NCI-H226 (cell line): ENCODE measurements at places on chromosomes 2 and 18.

DNA sequence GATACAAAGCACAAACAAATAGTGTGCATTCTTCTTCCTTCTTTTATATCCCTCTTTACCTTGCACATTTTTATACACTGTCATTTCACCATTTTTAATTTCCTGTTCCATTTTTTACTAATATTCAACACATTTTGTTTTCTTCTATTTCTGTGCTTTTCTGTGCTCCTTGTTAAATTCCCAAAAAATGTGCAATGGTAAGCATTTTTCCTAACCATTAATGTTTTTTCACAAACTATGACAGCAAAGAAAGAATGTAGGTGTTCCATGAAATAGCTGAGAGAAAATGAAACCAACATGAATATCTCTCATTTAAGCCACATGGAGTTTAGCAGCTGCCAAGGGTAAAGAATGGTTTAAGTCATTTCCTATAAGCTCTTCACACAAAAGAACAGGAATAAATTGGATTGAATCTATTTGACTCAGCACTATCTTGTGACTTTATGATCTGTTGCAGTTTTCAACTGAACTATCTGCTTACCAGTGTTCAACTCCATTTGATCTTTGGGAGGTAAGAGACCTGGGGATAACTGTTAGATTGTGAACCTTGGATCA lies 145.7 kb upstream of the CDH19 start:
- no peak for DNase-seq

DNA sequence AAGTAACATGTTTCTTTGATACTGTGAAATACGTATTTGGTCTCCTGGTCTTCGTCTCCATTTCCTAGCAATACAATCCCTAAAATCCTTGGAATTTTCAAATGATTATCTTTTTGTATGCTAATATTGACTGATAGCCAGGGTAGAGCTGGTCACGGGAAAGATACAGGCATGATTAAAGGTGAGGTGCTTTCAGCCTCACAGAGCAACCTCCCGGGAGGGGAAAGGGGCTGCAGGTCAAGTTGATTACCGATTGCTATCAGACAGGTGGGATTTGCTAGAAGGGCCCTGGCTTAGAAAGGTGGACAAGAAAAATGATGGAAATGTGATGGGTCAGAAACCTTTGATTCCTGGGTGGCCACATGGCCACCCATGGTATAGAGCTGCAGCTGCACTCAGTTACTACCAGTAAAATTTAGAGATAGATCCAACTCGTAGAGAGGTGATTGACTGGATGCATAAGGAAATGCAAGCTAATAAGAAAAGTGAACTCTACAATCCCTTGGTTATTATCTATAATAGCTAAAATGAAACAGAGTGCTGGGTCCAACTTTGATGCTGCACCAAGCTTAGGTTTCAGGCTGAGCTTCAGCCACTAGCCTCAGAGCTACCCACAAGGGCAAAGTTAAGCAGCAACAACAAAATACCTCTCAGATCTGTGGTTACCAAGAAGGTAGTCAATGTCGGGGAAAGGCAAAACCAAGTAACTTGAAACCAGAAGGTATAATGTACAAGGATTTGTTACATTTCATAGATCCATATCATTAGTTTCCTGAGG lies 15.3 kb downstream of the YPEL5 start:
- DNase-seq = no peak

GRCh38 chr18:60668583-60668982 lies 296.0 kb upstream of the MC4R start:
- no peak for DNase-seq

DNA sequence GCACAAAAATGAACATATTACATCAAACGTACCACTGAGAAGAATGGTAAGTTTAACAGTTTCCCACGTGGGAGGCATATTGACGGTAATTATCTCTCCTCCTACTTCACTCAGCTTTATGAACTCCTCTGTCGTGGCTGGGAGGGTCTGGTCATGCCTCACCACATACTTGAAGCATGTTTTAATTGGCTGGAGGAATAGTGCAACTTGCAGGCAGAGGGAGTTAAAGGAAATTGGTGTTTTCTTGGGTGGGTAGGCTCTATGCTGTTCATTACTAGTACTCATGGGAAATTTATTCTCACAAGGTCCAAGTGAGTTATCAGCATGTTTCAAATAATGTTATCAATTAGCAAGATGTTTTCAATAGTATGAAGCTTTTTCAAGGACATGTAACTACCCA lies 767.0 kb downstream of the PLCL1 start:
- DNase-seq = no peak

GRCh38 chr2:219120082-219120481 lies 40.5 kb downstream of the NHEJ1 start:
- DNase-seq = no peak

DNA sequence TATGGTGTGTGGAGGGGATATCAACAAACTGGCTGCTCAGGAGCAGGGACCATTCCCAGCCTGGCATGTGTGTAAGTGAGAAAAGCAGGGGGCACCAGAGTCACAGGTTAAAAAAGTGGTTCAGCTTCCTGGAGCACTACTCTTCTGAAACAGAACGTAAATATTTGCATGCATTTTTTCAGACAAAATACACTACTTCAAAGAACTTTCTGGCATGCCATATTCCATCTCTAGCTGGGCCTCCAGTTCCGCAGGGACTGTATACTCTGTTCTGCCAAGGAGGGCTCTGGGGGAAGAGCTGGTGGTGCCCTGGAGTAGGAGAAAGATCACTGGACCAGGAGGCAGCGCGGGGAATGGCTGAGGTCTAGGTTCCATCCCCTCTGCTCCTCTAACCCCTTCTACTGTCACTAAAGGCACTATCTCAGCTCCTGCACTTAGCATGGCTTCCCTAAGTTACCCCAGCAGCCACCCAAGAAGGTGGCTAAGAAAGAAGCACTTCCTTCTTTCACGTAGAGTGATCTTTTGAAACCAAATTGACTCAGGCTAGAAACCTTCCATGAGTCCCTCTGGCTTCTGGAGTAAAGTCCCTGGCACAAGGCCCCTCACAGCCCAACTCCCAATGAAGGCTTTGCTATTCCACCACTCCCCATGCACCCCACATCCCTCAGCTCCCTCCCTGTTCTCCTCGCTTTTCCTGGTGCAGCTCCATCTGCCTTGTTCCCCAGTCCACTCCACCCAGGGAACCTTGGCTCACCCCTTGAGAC lies 57.6 kb upstream of the CABLES1 start:
- no peak for DNase-seq

GRCh38 chr2:85428343-85428881 lies 9.9 kb downstream of the SH2D6 start:
- no peak for DNase-seq

DNA sequence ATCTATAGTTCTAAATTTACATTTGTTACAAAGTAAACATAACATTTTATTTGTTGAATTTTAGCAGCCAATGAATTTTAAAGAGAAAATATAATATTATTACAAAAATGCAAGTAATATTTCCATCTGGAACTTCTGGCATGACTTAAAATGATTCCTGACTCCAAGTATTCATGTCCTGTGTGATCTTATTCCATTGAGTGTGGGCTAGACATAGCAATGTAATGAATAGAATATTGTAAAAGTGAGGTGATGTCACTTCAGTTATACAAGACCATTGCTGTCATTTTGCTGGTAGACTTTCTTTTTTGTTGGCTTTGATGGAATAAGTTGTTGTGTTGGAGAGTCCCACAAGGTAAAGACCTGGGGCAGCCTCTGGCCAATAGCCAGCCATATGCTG lies 912.2 kb upstream of the PIK3C3 start:
- DNase-seq = no peak

- no peak for DNase-seq
Measured at GRCh38 chr2:21633911-21634310, 510.1 kb downstream of the TDRD15 start.

DNA sequence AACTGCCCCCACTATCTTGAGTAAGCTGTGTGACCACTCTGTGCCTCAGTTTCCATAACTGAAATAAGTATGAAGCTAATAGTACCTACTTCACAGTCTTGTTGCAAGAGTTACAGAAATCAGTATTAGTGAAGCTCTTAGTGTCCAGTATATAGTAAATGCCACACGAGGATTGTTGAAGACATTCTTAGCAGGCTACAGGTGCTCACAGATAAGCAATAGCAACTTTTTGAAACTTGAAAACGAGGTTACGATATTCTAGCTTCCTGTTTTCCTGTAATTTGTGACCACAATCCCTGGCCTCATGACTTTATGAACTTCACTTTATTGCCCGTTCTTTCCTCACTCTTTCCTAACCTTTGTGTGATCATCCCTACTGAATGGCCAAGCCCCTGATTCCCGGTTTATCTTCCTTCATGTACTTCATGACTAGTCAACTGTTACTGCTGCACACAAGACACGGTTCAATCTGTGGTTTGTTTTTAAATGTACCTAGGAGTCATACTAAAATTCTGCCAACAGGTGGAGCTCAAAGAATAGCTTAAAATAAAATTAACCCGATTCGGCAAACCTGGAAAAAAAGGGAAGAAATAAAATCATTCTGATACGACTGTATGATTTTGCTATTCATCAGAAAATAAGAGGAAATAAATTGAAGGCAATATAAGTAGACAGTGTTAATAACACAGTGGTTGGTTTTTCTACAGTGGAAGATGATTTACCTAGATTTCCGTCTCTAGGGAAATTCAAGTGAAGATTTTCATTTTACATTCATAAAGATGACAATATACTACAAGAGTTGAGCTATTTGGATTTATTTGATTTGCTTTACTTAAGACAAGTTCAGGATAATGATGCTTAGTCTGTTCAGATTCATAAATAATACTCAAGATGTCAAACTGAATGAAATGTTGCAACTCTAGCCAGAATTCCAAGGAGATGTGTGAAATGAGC lies 38.1 kb upstream of the STAT1 start:
- peak; percentile 20 for DNase-seq

DNA sequence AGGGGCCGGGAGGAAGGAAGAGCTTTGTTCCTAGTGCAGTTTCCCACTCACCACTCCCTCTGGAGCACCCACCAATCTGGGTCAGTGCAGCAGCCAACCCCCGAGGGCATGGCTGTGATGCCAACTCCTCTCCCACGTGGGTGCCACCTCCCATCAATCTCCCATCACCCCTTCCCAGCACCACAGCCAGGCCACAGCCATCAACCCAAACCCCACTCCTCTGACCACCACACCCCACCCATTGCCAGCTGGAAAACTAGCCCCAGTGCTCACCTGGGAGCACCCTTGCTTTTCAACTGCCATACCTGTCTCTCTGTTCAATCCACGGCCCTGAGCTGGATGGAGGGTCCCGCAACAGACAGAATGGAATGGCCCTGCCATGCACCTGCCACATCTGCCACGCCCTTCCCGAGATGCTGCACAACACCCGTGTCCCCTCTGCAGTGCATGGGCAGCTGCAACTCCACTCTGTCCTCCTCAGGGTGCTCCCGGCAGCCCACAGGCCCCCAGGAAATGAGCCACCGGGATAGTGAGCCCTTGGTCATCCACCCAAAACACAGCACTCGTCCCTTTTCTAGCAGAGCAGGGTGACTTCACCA lies 112.4 kb upstream of the ID2 start:
- DNase-seq = no peak

DNA sequence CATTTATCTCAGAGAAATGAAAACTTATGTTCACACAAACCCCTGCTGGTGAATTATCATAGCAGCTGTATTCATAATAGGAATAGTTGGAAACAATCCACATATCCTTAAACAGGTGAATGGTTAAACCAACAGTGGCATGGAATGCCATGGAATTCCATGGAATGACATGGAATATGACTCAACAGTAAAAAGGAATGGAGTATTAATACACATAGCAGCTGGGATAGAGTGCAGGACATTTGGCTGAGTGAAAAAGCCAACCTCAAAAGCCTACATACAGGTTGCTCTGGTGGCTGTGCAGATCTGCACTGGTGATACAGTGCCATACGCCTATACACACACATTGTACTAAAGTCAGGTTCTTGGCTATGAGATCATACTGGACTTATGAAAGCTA lies 69.5 kb downstream of the FAM168B start:
- DNase-seq = no peak

DNA sequence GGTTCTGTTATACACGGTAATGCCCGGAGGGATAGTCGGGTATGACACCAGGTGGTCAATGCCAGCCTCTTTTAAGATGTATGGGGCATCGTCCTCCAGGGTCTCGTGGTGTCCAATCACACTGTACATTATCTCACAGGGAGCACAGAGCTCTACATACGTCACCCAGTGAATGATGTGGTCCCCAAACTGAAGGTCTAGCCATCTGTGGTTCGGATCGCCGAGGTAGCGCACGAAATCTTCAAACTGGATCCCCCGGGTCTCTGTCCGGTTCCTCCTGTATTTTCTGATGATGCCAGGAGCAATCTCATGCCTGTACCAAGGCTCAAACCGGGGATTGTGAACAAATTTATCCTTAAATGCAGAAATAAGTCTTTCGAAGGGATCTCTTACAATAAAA lies 24.1 kb downstream of the CHST10 start:
- no peak for DNase-seq

GRCh38 chr2:153105829-153106578 lies 372.6 kb downstream of the RPRM start:
- DNase-seq = peak; percentile 76

DNA sequence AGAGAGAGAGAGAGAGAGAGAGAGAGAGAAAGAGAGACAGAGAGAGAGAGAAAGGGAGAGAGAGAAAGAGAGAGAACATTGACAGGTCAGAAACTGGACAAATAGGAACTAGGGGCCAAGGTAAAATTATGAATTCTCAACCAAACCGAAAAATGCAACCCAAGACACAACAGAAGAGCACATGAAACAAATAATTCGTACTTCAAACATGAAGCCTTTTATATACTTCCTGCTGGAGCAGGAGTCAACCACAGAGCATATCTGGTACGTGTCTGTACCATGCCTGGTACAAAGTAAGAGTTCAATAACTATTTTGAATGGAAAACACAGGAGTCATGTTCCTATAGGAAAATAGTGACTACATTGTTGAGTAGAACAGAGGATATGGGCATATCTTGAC lies 6.5 kb upstream of the VPS54 start:
- no peak for DNase-seq

- no peak for DNase-seq
Measured at GRCh38 chr2:6602471-6602870, 263.2 kb downstream of the CMPK2 start.

GRCh38 chr2:121565389-121566250 lies 34.9 kb downstream of the RNU4ATAC start:
- no peak for DNase-seq

DNA sequence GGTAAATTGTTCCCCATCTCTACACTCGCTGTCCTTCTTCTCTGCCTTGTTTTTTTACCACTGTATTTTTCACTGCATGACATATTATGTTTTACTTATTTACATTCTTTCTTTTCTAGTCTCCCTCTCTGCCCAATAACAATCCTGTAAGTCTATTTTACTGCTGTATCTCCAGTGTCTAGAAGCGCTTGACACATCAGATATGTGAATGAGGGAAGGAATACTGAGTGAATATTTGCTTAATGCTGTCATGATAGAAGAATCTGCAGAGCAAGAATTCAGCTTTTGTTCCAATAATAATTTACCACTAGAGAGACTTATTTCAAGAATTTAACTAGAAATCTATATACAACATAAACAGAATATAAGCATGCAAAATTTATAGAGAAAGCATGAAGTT lies 99.5 kb downstream of the GALNT13 start:
- peak; percentile 68 for DNase-seq

DNA sequence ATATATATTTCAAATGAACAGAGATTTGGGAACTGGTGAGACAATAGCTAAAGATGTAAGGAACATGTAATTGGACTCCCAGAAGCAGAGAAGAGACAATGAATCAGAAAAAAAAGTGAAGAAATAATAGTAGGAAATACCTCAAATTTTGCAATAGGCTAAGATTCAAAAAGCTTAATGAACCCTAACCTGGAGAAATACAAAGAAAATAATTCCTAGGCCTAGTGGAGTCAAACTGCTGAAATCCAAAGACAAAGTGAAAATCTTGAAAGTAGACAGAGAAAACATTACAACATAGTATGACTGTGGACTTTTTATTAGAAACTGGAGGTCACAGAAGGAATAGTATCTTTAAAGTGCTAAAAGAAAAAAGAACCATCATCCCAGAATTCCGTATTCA lies 76.7 kb downstream of the LAMA3 start:
- DNase-seq = no peak
